IMR-90 (cell line): ENCODE measurements at places on chromosomes 1 and 21. TPM values are rescaled to one million over a fixed set of nuclear protein-coding genes. Genes with fewer than 3 reads are reported as not detected.
A peak's percentile ranks its signal among the peaks of the same experiment; 100 is the strongest.

The TBX19 gene
- total RNA-seq = 0.18 and 0.28 TPM in 2 replicates

The ZNF697 gene
- total RNA-seq = 10.2 and 14.4 TPM in 2 replicates

The KRTAP12-2 gene
- not detected in 2 replicates for total RNA-seq

- DNase-seq = peak; percentile 58
These were observed 12.0 kb downstream of the UBE2Q1 start for GRCh38 chr1:154546264-154547063.

DNA sequence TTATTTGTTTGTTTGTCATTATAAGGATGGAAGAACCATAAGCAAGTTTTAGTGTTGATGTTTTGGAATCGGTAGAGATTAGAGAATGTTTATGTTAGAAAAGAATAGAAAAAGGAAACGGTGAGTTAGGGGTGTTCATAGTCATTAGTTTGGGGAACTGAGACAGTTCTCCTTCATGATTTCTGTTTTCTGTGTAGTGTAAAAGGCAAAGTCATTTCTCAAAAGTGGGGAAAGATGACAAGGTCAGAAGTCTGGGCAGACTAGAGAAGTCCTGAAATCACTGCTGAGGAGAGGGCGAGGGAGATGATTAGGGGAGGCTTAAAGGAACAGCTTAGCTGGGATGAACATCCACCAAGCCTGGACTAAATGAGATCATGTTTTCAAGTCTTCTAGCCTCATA lies 498.9 kb downstream of the TTLL7 start:
- DNase-seq = no peak

- DNase-seq = peak; percentile 21
These were observed 20.6 kb downstream of the MTHFR start for GRCh38 chr1:11784993-11785769.

- no peak for DNase-seq
These were observed 856 bp upstream of the GREM2 start for GRCh38 chr1:240612811-240613210.

GRCh38 chr1:111192658-111193519 lies 7.6 kb downstream of the DENND2D start:
- DNase-seq = peak; percentile 21

The DNAJC6 gene
- 0.18 and 0.28 TPM in 2 replicates for total RNA-seq

The TFF2 gene
- not detected in 2 replicates for total RNA-seq

DNA sequence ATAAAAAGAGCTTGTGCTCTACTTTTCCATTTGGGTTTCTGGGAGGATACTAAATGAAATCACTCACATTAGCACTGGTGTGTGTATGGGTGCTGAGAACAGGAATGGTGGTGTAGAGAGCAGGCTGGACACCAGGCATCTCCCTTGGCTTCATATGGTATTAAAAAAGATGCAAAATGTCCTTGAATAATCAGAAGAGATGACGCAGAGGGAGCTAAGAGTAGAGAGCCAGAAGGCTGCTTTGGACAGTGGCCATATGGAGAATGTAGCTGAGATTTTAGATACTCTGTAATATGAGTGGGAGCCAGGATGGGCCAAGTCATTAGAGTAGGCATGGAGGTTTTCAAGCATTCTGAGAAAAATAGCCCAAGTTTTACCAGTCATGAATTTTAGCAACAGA lies 112.3 kb upstream of the ZRANB2 start:
- peak; percentile 14 for DNase-seq

DNA sequence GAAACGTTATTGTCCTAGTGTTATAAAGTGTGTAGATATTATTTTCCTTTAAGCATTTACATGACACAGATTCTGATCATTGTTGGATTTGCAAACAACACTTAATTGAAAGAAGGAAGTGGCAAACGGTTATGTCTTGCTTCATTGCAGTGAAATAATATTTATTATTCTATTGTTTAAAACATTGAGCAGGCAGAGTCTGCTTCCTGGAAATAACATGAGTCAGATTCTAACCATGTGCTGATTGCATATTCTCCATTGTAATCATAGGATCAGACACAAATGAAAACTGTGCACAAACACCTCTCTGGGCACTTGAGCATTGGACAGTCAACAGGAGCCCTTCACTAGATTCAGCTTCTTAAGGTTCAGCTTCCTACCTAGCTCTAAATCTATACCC lies 46.8 kb upstream of the USP25 start:
- DNase-seq = peak; percentile 57

- DNase-seq = no peak
These were observed 89.6 kb upstream of the IVNS1ABP start for GRCh38 chr1:185406691-185407009.

DNA sequence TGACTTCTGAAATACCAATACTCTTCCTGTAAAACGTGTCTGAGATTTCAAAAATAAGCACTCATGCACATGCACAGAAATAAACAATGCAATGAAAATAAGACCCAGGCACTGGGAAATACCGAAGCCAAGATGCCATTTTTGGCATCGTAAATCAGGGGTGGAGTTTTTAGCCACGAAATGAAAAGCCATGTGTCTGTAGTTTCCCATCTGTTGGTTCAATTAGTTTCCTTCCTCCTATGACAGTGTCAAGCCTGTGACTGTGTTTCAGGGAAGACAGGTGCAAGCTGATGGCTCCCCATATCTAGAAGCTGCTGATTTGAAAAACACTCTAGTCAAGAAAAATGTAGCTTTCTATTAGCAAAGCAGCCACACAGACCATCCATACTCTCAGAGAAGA lies 480.4 kb upstream of the CAMK1G start:
- no peak for DNase-seq

The RAVER2 gene
- 6.1 and 6.7 TPM in 2 replicates for total RNA-seq

The SELP gene
- total RNA-seq = not detected in 2 replicates

The PDE4B gene
- total RNA-seq = 15.6 and 21.3 TPM in 2 replicates

The VANGL1 gene
- 6.1 and 7.5 TPM in 2 replicates for total RNA-seq

The CHI3L1 gene
- 0.28 TPM in 1 of 2 replicates, not detected in the other for total RNA-seq

DNA sequence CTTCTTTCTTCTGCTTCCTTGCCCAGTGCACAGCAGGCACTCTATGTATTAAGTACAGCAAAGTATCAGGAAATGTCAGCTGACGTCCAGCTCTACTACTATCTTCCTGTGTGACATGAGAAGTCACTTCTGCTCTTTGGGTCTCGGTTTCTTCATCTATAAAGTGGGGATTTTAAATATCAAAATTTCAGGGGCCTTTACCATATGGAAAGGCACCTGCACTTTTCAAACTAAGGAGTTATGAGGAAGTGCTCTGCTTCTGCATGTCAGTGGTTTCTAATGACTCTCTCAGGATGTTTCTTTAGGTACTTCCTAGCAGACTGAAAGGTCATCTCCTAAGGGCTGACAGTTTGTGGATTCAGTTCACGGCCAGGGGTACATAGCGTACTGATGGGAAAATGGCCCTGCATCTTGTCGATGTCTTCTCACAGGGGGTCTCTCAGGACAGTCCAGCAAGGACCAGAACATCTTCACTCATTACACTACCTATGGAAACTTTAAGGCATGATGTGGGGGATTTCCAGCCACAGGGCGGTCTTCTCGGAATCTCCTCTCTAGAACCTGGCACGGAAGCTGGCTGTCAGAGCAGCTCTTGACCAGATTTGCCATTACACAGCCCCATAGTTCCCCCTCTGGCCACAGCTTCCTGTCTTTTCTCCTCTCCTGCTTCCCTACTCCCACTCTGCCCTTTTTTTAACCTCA lies 42.0 kb upstream of the MTF1 start:
- no peak for DNase-seq

DNA sequence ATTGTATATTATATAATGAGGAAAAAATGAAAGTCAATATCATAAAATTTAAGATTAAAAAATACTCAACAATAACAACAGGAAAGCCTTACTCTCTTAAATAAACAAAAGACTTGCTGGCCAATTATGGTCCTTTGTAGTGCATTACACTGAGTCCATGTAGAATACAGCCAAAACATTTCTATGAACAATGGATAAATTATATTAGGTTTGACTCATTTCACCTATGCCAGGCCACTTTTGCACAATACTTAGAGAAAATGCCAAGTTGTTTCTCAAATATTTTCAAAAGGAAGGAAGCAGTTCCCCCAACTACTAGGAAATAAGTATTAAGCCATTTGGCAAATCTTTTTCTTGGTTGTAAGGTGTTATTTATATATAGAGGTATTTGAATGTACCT lies 19.8 kb upstream of the UCK2 start:
- DNase-seq = no peak

GRCh38 chr1:111476761-111477309 lies 3.1 kb downstream of the C1orf162 start:
- no peak for DNase-seq

GRCh38 chr1:177786176-177786745 lies 183.6 kb downstream of the SEC16B start:
- no peak for DNase-seq

The LCE6A gene
- not detected in 2 replicates for total RNA-seq

GRCh38 chr1:182888736-182889531 lies 49.8 kb downstream of the DHX9 start:
- peak; percentile 71 for DNase-seq
